ENCODE measurements at places on chromosomes 1 and 21. TPM values are rescaled to one million over a fixed set of nuclear protein-coding genes. Genes with fewer than 3 reads are reported as not detected.

DNA sequence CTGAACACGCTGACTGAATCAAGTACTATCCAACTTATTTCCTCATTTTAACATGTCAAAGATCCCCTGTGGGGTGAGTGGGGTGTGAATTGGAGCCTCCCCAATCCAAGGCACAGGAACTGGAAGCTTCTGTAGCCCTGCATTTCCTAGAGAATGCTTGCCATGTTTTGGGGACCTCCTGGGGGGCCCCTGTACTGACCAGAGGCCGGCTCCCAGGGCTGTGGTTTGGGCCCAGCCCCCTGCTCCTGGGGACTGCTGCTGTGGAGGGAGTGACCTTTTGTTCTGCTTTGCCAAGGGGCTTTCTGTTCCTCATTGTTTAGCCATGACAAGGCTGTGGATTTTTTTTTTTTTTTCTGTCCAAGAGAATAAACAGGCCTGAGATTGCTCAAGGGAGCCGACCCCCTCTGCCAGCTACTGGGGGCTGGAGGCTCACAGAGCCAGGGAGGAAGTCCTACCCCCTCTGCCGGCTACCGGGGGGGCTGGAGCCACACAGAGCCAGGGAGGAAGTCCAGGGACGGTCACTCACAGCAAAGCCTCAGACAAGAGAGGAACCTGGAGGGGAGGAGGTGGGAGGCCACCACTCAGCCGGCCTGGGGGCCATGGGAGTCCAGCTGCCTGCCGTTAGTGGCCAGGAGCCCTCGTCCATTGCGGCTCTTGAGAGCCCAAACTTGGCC is 17.4 kb downstream of the TNFRSF1B start:
- peak; percentile 73 for DNase-seq

GRCh38 chr1:199218065-199218464 is 579.2 kb downstream of the PTPRC start:
- DNase-seq = no peak

The CLEC20A gene
- not detected for total RNA-seq

DNA sequence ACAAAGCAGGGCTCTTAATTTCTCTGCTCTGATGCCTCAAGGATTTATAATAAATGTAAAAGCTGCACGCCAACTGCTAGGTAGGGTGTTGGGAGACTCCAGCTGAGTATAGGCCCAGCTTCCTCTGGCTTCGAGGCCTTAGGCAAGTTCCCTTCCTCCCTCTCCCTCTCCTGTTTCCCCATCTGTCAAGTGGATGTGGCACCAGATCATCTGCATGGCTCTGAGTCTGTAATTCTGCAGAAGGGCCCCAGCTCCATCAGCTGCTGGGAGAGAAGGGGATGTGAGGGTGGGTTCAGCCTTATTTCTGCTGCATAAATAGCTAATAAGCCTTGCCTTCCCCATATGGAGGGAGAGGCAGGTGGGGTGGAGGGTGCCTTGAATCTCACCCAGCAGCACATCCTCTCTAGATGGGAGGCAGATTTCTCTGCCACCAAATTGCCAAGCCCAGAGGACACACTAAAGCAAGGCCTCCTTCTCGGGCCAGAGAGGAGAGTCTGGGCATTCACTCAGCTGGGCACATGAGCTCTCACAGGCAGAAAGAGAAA is 3.8 kb downstream of the TRIM62 start:
- DNase-seq = no peak

The LCE1B gene
- not detected for total RNA-seq

The FMN2 gene
- total RNA-seq = 3.6 TPM

The GJA8 gene
- not detected for total RNA-seq

The S1PR1 gene
- total RNA-seq = 8.2 TPM

- DNase-seq = peak; percentile 32
Observed at GRCh38 chr21:44267655-44268142, 6.0 kb upstream of the DNMT3L start.

DNA sequence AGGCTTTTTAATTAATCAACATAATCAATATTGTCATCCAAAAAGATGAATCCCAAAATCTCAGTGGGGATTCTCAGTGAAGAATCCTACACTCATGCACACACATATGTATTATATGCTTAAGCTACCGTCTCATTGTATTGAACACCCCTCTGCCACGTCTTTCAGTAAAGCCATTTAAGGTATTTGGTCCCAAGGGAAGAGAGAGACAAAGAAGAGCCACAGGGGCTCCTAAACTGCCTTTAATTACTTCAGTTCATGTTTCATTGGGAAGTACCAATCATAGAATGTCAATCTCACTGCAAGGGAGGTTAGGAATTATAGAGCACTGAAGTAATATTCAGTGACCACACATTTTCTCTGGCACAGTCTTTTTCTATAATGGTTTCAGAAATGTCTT is 388.6 kb upstream of the NEGR1 start:
- DNase-seq = no peak

- DNase-seq = no peak
Observed at GRCh38 chr21:41796476-41797080, 29.7 kb upstream of the RIPK4 start.

The AQP10 gene
- total RNA-seq = not detected

- DNase-seq = no peak
Observed at GRCh38 chr1:67847466-67847865, 14.2 kb upstream of the GNG12 start.

The LIPI gene
- not detected for total RNA-seq

The ESRRG gene
- 0.20 TPM for total RNA-seq

DNA sequence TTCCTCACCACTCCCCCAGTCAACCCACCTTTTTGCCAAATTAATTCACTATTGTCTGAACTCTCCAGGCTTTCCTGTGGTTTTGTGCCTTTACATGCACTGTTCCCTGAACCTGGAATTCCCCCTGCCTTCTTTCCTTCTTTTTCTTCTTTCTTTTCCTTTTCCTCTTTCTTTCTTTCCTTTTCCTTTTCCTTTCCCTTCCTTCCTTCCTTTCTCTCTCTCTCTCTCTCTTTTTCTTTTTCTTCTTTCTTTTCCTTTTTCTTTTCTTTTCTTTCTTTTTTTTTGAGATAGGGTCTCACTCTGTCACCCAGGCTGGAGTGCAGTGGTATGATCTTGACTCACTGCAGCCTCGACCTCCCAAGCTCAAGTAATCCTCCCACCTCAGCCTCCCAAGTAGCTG is 56.6 kb upstream of the CDC42BPA start:
- DNase-seq = no peak

The MPL gene
- total RNA-seq = not detected

DNA sequence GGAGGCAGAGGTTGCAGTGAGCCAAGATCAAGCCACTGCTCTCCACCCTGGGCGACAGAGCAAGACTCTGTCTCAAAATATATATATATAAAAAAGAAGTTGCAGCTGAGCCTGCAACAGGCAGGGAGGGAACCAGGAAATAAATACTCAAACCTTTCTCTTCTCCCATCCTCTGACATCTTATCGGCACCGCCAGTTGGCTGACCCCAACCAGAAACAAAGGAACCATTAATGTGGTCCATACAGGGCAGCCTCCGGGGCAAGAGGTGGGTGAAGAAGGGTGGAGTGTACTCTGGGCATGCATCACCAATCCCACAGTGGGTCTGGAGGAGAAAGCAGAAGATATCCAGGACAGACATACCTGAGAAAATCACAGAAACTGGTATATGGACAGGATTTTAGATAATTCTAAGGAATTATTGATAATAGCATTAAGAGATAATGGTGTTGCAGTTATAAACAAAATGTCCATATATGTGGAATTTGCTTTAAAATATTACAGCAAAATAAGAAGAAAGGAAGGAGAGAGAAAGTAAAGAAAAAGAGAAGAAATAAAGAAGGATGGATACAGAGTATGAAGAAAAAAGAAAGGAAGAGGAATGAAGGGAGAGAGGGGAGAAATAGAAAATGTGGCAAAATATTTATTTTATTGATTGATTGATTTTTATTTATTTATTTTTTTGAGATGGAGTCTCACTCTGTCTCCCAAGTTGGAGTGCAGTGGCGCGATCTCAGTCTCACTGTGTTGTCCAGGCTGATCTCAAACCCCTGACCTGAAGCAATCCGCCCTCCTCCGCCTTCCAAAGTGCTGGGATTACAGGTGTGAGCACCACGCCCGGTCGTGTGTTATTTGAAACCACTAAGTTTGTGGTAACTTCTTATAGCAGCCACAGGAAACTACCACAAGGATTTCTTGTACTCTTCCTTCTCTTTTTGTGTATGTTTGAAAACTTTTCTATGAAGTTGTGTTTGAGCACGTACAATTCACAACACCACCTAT is 4.1 kb upstream of the PTAFR start:
- DNase-seq = no peak

DNA sequence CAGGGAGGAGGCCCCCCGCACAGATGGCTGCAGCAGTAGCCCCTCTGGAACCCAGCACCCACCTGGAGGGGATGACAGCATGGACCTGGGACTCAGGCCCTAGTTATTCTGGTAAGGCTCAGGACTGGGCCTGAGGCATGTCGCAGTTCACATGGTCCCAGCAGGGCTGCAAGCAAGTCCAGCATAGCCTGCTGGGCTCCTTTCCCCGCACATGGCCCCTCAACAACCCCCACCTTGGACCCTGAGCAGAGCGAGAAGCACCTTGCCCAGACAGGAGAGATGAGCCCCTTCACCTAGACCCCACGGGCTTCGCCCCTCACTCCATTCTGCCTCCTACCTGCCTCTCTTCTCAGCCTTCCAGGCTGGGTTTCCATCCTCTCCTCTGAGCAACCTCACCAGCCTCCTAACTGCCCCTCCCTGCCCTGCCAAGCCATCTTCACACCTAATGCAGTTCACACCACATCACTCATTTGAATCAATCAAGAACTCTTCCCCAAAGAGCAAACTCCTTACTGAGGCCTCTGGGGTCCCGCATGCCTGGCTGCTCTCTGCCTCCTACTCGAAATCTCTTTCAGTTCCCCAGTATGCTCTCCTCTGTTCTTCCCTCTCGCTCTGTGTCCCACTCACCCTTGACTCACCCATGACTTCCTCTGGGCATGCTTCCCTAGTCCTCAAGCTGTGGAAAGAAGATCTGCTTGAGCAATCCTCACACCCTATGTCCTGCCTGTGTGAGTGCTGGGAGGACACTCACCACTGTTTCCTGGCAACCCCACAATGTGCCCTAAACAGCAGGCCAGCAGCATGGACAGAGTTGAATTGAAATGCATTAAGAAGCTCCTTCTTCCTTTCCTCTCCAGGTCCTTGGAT is 9.4 kb upstream of the THEMIS2 start:
- DNase-seq = peak; percentile 45

GRCh38 chr1:68363339-68363738 is 86.4 kb downstream of the RPE65 start:
- no peak for DNase-seq

DNA sequence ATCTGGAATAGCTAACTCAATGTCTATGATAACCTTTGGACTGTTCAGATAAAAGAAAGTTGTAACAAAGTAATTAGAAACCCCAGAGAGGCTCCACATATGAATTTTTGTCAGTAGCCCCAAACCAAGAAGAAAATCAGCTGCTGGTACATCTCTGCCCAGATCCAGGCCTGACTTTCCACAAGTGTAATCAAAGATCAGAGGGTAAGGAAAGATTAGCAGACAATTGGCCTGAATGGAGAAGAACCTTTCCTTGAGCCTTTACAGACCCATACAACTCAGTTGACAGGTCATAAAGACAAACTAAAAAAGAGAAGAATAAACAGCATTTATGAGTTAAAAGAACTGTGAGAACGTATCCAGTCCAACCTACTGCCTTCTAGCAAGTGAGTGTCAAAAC is 366.7 kb upstream of the PKN2 start:
- no peak for DNase-seq

GRCh38 chr1:58905126-58905490 is 121.3 kb upstream of the JUN start:
- no peak for DNase-seq
